ENCODE measurements at places on chromosomes 2 and 18.

GRCh38 chr2:11090187-11090586 lies 65.1 kb upstream of the SLC66A3 start:
- no peak for DNase-seq

- no peak for DNase-seq
Measured at GRCh38 chr2:11750422-11750821, 4.0 kb downstream of the LPIN1 start.

DNA sequence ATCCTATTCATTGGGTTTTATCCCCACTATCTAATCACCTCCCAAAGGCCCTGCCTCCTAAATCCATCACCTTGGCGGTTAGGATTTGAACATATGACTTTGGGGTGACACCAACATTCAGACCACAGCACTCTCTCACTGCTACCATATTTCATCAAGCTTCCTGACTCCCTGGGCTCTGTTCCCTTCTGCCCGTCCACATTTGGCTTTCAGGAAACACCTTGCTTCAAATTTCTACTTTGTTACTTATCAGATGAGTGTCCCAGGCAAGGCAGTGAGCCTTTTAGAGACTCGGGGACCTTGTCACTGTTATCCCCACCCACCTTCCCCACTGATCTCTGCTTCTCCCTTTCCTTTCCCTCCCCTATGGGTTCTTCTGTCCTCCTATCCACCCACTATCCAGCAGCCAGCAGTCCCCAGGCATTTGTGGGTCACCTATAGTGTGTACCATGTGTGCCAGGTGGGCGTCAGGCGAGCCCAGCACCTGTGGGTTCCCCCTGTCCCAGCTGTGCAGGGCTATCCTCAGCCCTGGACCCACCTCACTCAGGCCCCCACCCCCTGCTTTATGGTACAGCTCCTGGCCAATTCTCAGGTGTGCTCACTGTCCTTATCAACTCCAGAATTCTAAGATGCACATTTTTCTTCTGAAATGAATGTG lies 230.9 kb downstream of the LOXHD1 start:
- no peak for DNase-seq

DNA sequence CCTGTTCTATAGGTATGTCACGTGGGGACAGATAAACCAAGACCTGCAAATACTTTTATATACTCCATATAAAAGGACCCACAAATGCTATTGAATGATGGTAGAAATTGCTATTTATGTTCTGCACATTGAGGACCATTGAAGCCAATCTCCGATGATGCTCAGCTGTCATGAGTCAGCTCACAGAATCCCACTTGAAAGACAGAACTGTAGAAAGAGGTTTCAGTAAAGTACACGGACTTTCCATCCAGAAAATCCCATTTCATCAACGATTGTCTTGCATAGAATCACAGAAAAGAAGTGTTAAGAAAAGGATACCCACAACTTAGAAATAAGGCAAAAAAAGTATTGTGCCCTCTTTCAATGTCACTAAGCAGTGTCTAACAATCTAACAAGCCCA lies 169.0 kb upstream of the COPS8 start:
- no peak for DNase-seq

DNA sequence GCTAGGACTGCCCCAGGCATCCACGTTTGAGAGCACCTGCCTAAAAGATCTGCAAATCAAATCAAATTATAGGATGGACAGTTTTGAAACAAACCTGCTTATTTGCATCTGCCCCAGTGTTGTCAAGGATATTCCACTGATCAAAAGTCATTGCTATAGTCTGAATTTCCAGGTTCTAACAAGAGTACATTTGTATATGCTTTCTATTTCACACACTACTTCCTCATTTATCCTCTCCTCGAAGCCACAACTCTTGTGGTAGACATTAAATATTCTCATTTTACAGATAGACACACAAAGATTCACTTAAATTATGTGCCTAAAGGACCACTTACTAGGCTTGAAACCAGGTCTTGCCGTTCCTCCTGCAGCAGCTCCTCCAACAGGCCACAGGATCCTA lies 11.9 kb upstream of the TET3 start:
- no peak for DNase-seq

DNA sequence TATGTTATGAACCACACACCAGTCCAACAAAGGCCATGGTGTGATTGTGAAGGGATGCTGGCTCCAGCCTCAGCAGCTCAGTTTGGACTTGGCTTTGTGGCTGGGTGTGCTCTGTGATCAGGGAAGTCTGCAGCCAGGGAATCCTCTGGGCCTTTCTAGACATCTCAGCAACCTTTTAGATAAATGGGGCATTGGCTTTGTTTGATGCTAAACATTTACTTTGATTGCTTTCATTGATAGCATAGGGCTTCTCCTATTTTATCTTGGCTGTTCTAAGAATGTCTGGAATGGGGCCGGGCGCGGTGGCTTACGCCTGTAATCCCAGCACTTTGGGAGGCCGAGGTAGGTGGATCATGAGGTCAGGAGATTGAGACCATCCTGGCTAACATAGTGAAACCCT lies 104.5 kb downstream of the VAPA start:
- no peak for DNase-seq

- no peak for DNase-seq
Measured at GRCh38 chr18:63508596-63508995, 31.8 kb downstream of the SERPINB5 start.

GRCh38 chr2:128245813-128246212 lies 72.9 kb downstream of the HS6ST1 start:
- no peak for DNase-seq
